Activated T-helper 1 cell treated with anti-CD3 and anti-CD28 coated beads, Interleukin-12 subunit alpha, Interleukin-12 subunit beta, Interleukin-2, Interleukin-4 antibody, amounts not matched to agents 30 ng/mL and 10 ng/mL and 1 ng/mL, durations not matched to agents 14 hours and 24 hours and 36 hours (primary cell): ENCODE measurements at places on chromosomes 13 and 19.
A peak's percentile ranks its signal among the peaks of the same experiment; 100 is the strongest.

GRCh38 chr19:30165228-30165813 lies 206.9 kb upstream of the ZNF536 start:
- DNase-seq = no peak

GRCh38 chr19:6838062-6838655 lies 49.2 kb upstream of the ADGRE1 start:
- no peak for DNase-seq

GRCh38 chr13:23695196-23695595 lies 125.0 kb downstream of the TNFRSF19 start:
- DNase-seq = no peak

GRCh38 chr19:13164343-13165161 lies 14.3 kb downstream of the IER2 start:
- DNase-seq = peak; percentile 45

DNA sequence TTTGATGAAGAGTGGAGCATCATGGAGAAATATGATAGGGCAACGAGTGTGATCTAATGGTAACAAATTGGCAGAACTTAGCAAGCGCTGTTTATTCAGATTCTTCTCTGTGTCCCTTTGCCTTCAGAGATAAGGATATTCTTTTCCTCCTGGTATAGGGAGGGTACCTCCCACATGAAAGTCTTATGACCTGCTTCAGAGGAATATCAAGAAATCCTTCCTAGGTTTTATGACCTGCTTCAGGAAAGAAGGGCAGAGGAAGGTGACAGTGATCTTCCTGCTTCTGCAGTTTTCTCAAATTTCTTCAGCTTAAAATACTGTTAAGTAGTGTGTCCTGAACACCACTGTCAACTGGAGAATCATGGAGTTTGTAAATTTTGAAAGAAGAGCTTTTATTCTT lies 144.3 kb downstream of the DNAJC15 start:
- DNase-seq = no peak

DNA sequence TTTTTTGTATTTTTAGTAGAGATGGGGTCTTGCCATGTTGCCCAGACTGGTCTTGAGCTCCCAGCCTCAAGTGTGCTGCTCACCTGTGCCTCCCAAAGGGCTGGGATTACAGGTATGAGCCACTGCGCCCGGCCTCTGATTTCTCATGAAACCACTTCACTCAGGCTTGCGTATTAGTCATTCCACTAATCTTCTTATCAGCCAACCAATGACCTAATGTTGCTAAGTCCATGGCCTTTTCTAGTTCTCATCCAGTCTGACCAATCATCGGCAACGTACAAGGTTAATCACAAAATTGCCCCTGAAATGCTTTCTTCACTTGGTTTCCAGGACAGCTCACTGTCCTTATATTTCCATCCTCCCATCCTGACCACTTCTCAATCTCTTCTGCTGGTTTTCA lies 605.3 kb upstream of the SLC10A2 start:
- DNase-seq = no peak

DNA sequence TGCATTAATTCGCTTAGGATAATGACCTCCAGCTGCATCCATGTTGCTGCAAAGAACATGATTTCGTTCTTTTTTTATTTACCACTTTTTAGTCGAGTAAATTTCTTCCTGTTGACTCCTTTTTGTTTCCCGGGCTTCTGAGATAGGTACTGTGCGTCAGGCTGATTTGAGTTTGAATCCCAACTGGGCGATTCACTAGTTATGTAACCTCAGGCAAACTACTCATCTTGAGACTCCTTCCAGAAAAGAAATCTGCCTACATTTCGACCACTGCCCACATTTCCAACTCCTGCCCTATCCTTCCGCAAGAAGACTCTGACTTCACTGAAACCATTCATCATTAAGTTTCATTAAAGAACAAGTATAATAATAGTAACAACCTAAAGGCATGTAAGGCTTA lies 8.2 kb downstream of the SCEL start:
- DNase-seq = no peak

- DNase-seq = no peak
Measured at GRCh38 chr13:97781891-97782305, 171.6 kb upstream of the IPO5 start.

DNA sequence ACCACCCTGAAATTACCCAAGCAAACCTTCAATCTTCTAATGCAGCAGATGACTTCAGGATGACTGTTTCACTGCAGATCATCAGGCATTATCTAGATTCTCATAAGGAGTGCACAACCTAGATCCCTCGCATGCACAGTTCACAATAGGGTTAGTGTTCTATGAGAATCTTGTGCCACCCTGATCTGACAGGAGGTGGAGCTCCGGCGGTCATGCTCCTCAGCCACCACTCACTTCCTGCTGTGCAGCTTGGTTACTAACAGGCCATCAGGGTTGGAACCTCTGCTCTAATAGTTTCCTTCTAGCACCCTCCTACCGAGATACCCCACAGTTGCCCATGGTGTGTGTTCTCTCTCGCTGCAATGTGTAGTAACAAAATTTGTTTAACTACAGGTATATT lies 442.8 kb downstream of the FGF14 start:
- DNase-seq = no peak

- DNase-seq = no peak
Measured at GRCh38 chr19:2629491-2630351, 72.8 kb downstream of the GNG7 start.

DNA sequence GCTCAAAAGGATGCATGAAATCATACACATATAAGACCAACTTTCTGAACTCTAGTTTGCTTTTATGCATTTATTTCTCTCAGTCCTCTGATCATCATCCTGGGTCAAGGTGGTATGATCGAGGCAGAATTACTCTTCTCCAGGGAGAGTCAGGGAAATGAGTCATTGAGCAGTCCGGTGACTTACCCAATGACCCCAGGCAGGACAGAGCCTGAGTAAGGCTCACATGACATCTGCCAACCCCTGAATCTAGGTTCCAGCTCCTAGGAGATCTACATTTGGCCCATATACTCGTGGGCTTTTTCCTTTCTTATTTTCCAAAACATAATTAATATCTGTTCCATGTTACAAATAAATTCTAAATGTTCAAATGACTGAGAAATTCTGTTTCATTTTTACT lies 502.3 kb downstream of the FOXO1 start:
- no peak for DNase-seq

DNA sequence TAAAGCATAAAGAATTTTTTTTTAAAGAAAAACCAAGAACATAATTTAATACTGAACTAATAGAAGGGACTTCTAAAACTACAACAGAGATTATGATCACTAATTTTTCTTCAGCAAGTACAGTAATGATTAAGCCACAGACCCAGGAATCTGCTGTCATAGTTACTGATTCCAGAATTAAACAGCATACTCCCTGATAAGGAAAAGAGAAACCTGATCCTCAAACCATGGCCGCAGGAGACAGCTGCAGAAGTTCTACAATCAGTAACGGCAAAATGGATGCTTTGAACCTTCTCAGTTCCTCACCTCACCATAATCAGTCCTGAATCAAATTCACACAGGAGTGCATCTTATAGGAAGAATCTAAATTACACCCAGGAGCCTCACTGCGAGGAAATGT lies 939.0 kb upstream of the SLITRK1 start:
- DNase-seq = no peak

DNA sequence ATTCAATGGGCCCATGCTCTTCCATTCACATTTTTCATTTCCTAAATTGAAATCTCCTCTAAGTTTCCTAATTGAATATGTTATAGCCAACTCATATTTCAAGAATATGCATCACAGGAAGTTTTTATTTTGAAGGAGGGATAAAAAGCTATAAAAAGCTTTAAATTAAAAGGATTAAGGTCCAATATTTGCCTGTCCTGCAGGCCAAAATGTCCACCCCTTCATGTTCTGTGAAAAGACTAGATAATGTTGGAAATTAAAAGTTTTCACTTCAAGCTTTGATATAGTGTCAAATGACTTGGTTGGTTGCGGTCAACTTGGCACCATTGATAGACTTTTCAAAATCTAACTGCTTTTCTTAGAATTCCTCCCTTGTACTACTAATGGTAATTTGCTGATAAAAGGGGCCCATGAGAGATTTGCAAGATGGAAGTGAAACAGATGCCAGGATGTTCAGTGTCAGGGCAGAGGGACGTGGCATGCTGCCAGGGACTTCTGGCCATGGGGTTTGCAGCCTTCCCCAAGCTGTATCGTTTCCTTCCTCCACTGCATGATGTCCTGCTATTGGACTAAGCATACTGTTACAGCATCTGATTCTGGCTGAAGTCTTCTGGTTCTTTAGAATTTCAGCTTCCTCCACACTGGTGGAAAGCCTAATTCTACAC lies 547.3 kb upstream of the MIR17HG start:
- DNase-seq = no peak

DNA sequence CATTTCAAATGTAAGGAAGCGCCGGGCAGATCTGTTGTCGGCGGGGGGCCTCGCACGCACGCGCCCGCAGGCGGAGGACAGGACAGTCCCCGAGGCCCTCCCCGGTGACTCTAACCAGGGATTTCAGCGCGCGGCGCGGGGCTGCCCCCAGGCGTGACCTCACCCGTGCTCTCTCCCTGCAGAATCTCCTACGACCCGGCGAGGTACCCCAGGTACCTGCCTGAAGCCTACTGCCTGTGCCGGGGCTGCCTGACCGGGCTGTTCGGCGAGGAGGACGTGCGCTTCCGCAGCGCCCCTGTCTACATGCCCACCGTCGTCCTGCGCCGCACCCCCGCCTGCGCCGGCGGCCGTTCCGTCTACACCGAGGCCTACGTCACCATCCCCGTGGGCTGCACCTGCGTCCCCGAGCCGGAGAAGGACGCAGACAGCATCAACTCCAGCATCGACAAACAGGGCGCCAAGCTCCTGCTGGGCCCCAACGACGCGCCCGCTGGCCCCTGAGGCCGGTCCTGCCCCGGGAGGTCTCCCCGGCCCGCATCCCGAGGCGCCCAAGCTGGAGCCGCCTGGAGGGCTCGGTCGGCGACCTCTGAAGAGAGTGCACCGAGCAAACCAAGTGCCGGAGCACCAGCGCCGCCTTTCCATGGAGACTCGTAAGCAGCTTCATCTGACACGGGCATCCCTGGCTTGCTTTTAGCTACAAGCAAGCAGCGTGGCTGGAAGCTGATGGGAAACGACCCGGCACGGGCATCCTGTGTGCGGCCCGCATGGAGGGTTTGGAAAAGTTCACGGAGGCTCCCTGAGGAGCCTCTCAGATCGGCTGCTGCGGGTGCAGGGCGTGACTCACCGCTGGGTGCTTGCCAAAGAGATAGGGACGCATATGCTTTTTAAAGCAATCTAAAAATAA lies 18.2 kb downstream of the IL17D start:
- DNase-seq = no peak

- DNase-seq = no peak
Measured at GRCh38 chr13:101209206-101209893, 207.0 kb downstream of the NALCN start.

GRCh38 chr19:3690551-3691371 lies 9.5 kb downstream of the PIP5K1C start:
- DNase-seq = no peak

GRCh38 chr19:29271911-29272310 lies 59.0 kb upstream of the UQCRFS1 start:
- no peak for DNase-seq

- no peak for DNase-seq
Measured at GRCh38 chr13:70849222-70849621, 741.0 kb upstream of the KLHL1 start.
